ENCODE measurements at places on chromosomes 13 and 19.

- no peak for DNase-seq
Measured at GRCh38 chr13:104008075-104008474, 941.9 kb upstream of the SLC10A2 start.

- DNase-seq: peak; percentile 16
Measured at GRCh38 chr13:32426990-32427851, 709 bp downstream of the N4BP2L1 start.

DNA sequence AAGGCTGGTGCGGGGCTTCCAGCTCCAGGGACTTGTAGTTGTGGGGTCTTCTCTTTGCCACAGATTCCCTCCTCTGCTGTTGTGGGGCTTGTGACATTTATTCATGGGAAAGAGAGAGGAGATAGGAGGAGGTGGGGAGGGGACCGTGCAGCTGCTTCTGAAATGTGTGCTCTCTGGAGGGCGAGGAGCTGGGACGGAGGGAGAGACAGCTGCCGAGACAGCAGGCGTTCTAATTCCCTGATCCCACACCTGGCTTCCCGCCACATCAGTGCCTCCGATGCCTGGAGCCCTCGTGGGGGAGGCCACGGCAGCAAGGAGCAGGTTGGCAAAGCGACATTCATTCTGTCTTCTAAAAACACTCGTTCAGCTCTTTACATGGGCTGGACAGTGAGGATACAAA is 164.4 kb downstream of the USP12 start:
- DNase-seq: no peak

DNA sequence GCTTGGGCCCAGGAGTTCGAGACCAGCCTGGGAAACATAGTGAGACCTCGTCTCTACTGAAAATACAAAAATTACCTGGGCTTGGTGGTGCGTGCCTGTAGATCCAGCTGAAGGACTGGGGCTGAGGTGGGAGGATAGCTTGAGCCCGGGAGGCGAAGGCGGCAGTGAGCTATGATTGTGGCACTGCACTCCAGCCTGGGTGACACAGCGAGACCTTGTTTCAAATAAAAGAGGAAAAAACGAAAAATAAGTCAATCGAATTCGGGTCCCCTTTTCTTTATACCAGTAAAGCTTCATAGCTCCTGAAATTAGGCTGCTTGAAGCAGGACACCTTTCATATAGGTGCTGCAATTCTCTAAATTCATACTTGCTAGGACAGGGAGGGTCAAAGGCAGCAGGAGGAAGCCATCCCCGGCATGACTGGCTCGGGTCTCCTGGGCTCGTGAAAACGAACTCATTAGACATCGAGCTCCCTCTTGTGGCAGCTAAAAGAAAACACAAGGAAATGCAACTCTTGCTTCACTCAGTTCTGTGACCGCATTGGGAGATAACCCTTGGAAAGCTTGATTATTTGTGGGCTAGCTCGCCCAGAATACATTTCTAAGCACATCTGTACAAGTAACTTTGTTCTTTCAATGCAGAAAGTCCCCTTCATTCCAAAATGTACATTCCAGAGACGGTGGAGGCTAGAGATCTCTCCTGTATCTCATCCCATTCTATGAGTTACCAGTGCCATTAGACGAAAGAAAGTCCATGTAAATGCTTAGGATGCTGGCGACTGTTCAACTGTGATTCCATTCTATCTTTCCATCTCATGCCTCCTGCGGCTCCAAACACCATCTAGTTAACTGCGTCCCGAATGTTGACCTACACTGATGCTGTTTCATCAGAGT is 16.8 kb downstream of the FPR2 start:
- peak; percentile 97 for DNase-seq

- no peak for DNase-seq
Measured at GRCh38 chr19:40686882-40687524, 3.4 kb downstream of the NUMBL start.

DNA sequence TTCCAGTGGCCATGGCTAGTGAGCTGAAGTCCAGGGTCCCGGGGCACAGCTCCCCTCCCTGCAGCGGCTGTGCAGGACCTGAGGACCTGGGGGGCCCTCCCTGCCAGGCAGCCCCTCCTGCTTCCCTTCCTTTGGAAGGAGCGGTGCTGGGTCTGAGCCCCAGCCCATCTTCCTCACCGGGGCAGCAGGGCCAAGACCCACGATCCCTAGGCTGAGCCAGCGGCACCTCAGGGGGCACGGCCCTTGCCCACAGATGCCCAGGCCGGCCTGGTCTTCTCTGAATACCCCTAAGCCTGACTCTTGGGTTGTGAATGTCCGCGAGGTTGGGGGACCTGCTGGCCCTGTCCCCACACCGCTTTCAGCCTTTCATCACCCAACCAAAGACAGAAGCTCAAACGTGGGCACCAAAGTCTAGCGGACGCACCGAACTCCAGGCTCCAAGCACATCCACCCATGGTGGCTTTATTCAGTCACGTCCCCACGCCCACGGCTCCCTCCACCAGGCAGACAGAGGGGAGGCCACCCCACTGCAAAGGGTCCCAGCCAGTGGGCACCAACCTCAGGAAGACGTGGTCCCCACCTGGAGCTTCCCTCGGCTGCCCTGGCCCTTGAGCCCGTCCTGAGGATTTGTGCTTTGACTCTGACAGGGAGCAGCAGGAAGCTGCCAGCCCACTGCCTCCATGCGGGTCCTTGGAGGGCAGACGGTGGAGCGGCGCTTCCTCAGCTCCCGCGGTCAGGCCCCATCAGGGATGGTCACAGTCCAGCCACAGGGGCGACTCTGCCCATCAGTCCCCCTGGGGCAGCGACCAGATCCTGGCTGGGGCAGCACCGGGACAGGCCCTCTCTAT is 8.3 kb upstream of the MEX3D start:
- no peak for DNase-seq

DNA sequence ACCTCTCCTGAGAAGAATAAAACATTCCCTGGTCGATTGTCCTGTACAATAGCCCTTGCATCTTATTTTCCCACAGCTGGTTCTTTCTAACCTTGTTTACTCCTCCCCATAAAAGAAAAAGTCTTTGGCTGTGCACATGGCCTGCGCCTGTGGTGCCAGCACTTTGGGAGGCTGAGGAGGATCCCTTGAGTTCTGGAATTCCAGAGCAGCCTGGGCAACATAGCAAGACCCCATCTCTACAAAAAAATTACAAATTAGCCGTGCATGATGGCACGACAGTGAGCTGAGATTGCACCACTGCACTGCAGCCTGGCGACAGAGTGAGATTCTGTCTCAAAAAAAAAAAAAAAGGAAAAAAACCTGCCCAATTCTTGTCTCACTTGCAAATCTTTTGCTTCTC is 7.2 kb upstream of the NUP62 start:
- no peak for DNase-seq

GRCh38 chr19:7366701-7367420 is 18.1 kb downstream of the ARHGEF18 start:
- peak; percentile 51 for DNase-seq

DNA sequence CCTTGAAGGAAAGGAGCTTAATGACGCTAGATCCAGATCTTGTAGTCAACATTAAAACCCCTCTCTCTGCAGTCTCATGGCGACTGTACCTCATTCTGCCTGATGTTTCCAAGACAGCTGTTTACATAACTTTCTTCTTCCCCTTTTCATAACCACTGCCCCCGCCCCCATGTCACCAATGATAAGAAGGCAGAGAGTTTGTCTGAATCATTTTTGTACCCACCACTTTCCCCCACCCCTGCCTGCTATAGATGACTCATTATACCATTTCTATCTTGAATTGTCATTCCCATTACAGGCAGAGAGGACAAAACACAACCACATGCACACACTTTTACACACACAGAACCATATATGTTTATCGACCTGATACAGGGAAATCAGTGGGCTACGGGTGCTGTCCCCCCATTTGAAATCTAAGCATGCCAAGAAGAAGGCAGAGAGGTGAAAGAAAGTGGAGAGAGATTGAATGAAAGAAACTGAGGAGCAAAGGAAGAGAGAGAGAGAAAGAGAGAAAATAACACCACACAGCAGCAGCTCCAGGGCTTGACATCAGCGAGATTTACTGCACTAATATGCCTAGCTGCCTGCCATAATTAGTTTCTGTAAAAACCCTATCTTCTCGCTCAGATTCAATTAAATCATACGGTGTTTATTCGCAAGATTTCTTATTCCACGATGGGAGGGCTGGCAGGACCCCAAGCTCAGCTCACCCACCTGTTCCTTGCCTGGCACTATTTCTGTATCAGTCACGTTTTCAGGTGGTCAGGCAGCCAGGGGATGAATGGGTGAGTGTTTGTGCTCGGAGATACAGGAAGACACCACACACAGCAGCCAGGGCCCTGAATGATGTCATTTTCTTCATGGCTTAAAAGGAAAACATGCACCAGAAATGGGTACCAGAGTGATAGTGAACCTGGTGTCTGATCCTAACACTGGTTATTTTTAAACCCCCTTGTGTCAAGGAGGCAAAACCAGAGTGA is 114.3 kb upstream of the SERP2 start:
- DNase-seq: peak; percentile 65

- DNase-seq: no peak
Measured at GRCh38 chr19:38270587-38271167, 6.3 kb downstream of the SPINT2 start.

DNA sequence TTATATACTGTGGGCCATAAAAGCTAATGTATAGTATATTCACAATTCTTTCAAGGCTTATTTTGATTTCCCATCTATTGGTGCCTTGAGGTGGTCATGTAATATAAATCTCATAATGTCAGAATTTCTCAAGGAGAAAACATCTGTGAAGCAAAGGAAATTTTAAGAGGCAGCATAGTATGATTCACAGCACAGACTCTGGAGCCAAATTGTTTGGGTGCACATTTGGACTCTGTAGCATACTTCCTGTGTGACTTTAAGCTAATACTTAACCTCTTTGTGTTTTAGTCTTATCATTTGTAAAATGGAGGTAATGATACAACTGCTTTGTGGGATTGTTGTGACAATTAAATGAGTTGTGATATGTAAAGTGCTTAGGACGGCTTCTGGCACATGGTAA is 67.6 kb downstream of the PIBF1 start:
- DNase-seq: peak; percentile 49

GRCh38 chr19:48817585-48818124 is 6.8 kb upstream of the BCAT2 start:
- DNase-seq: no peak

- no peak for DNase-seq
Measured at GRCh38 chr19:43511324-43511723, 6.8 kb upstream of the PHLDB3 start.

GRCh38 chr19:11382898-11383705 is 1.0 kb downstream of the EPOR start:
- peak; percentile 27 for DNase-seq

GRCh38 chr13:53439439-53440225 is 411.0 kb downstream of the OLFM4 start:
- DNase-seq: no peak

Measured in cardiac fibroblast (primary cell).